HFFc6 (cell line): ENCODE measurements at places on chromosomes 2 and 18. TPM values are rescaled to one million over a fixed set of nuclear protein-coding genes. Genes with fewer than 3 reads are reported as not detected.
A peak's percentile ranks its signal among the peaks of the same experiment; 100 is the strongest.

DNA sequence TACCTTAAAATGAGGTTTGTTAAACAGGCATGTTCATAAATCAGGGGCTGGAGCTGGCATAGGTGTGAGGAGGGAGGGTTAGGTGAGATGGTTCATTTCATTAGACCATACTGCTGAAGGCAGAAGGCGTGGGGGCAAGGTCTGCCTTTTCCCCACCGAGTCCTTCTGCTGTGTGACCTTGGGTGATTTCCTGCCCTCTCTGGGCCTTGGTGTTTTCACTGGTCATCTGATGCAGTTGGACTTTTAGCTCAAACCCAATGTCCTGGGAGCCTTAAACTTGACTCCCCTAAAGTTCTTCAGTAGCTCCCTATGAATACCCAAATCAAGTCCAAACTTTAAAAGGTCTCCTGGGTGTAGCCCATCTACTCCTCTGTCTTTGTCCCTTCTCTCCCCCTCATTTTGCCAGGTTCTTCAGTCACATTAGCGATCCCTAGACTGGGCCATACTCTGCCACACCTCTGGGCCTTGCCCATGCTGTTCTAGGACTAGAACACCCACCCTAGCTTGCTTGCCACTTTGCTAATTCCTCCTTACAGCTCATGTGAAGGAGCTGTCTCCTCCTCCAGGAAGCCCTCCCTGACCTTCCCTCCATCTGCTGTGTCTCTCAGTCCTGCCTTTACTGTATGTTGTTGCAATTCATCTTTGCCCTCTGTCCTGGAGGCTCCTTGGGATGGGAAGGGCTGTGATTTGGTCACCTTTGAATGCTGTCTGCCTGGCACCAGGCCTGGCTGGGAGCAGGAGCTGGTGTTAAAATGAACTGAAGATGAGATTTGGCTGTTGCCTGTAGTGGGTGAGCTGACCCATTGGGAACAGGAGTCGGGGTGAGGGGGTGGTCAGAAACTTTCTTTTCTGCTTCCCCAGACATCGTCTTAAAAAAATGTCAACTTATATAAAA lies 85.4 kb upstream of the HS6ST1 start:
- H3K4me1 ChIP-seq = peaks cover 23% of the 10 kb centered on the region
- 0 out of 2 replicates have a peak, but pooled peaks cover 3% of the 10 kb centered on the region for H3K27me3 ChIP-seq
- DNase-seq = no peak

GRCh38 chr2:145751629-145752028 lies 1231.7 kb upstream of the ZEB2 start:
- H3K36me3 ChIP-seq = no peaks in the 10 kb centered on the region
- H3K27ac ChIP-seq = peak overlapping the region; percentile 66
- peaks cover 25% of the 10 kb centered on the region for H3K4me1 ChIP-seq
- DNase-seq = peak; percentile 48
- H3K4me3 ChIP-seq = peak overlapping the region; percentile 70
- H3K27me3 ChIP-seq = no peaks in the 10 kb centered on the region; the same call in 1 of the 2 replicates

NAT8 gene
- total RNA-seq = not detected in 3 replicates

DNA sequence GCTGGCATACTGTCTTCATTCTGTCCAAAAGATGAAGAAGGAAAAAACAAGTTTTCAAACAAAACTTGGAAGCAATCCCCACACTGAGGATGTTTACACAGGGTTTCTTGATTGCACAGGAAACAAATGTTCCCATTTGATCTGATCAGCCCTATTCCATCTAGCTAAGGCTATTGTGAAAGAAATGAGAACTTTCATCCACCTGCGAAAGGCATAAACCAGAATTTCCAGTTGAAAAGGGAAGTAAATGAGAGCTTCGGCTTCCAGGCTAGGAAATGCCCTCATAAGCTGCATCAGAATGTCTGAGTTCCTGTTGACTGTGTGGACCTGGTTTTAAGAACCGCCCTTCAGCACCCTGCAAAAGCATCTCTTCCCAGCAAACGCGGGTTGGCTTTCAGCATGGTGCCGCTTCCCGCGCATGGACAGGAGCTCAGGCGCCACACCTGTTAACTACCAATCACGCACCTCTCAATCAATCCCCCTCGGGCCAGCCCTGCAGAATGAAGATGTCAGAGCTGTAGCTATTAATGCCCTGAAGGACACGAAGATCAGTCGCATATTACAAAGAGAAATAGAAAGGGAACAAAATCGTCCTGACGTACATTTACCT lies 850.4 kb downstream of the GALR1 start:
- H3K27ac ChIP-seq = no peak overlapping the region
- H3K4me1 ChIP-seq = no peaks in the 10 kb centered on the region
- no peak for DNase-seq
